ENCODE measurements at places on chromosomes 16 and 17. TPM values are rescaled to one million over a fixed set of nuclear protein-coding genes. Genes with fewer than 3 reads are reported as not detected.

AANAT gene
- polyA plus RNA-seq, result 0.14 TPM

APOBR gene
- 10.6 TPM for polyA plus RNA-seq

ZNF469 gene
- polyA plus RNA-seq, result 0.87 TPM

KIF1C gene
- polyA plus RNA-seq, result 15.4 TPM

SDR42E2 gene
- polyA plus RNA-seq, result 0.14 TPM

ABCA9 gene
- polyA plus RNA-seq, result 2.8 TPM

PLLP gene
- polyA plus RNA-seq, result 4.9 TPM

GNG13 gene
- polyA plus RNA-seq, result 0.55 TPM

ABCC11 gene
- 0.23 TPM for polyA plus RNA-seq

GJD3 gene
- polyA plus RNA-seq, result 0.34 TPM

NEUROD2 gene
- 0.14 TPM for polyA plus RNA-seq

NDUFB10 gene
- 129 TPM for polyA plus RNA-seq

MRC2 gene
- polyA plus RNA-seq, result 14.5 TPM

TEKT3 gene
- 0.64 TPM for polyA plus RNA-seq

LYRM9 gene
- polyA plus RNA-seq, result 27.7 TPM

PRR35 gene
- polyA plus RNA-seq, result 0.09 TPM

ALDH3A2 gene
- polyA plus RNA-seq, result 50.9 TPM

LIMD2 gene
- polyA plus RNA-seq, result 309 TPM

FBXO39 gene
- polyA plus RNA-seq, result 1.0 TPM

MYH8 gene
- 1.4 TPM for polyA plus RNA-seq

GRAP gene
- 22.5 TPM for polyA plus RNA-seq

GPR142 gene
- 0.16 TPM for polyA plus RNA-seq

CWC25 gene
- polyA plus RNA-seq, result 36.2 TPM

HDAC5 gene
- polyA plus RNA-seq, result 34.4 TPM

TBC1D3E gene
- not detected for polyA plus RNA-seq

CDH8 gene
- 0.32 TPM for polyA plus RNA-seq

DHRS7B gene
- polyA plus RNA-seq, result 22.8 TPM

DRC3 gene
- 3.3 TPM for polyA plus RNA-seq

SLC39A11 gene
- polyA plus RNA-seq, result 7.4 TPM

TMED6 gene
- polyA plus RNA-seq, result 1.2 TPM

TBC1D28 gene
- not detected for polyA plus RNA-seq

PTGES3L gene
- polyA plus RNA-seq, result 1.1 TPM

HOXB9 gene
- 0.27 TPM for polyA plus RNA-seq

DNAH9 gene
- 0.48 TPM for polyA plus RNA-seq

TBC1D3I gene
- polyA plus RNA-seq, result 0.87 TPM

HBQ1 gene
- 0.30 TPM for polyA plus RNA-seq

TNFRSF13B gene
- 2.6 TPM for polyA plus RNA-seq

KRTAP16-1 gene
- 0.07 TPM for polyA plus RNA-seq

ERCC4 gene
- polyA plus RNA-seq, result 4.4 TPM

HOXB6 gene
- polyA plus RNA-seq, result 1.0 TPM

ITGAD gene
- 0.78 TPM for polyA plus RNA-seq

CRYBA1 gene
- 0.34 TPM for polyA plus RNA-seq
